ENCODE measurements at places on chromosomes 1 and 21.

DNA sequence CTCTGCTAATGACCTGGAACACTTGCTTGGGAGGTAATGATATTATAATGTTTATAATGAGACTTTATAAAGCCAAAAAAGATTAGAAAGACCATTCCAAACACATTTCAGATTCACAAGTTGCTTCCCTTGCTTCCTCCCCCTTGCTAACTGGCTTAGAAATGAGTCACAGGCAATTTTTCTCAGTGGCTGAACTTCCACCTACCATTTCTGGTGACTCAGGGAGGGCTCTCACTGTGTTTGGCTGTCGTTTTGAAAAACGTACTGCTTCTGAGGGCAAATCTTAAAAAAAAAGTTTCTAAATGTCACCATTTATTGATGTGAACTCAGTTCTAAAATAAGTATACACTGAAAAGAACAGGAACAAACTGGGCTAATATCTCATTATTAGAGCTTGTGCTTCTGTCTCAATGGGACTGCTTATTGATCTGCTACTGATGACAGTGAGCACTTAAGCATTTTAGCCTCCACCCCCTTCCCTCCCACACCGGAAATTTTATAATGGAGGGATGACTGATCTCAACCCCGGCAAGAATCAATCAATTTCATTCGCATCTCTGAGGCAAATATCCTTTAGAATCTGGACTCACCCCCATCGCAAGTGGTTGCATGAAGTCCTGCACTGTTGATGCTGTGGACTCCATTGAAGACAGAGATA lies 278.3 kb downstream of the KCTD3 start:
- no peak for DNase-seq

- no peak for DNase-seq
Measured at GRCh38 chr1:240797050-240797449, 185.1 kb upstream of the GREM2 start.

GRCh38 chr1:212721388-212722247 lies 22.0 kb upstream of the BATF3 start:
- DNase-seq: no peak

DNA sequence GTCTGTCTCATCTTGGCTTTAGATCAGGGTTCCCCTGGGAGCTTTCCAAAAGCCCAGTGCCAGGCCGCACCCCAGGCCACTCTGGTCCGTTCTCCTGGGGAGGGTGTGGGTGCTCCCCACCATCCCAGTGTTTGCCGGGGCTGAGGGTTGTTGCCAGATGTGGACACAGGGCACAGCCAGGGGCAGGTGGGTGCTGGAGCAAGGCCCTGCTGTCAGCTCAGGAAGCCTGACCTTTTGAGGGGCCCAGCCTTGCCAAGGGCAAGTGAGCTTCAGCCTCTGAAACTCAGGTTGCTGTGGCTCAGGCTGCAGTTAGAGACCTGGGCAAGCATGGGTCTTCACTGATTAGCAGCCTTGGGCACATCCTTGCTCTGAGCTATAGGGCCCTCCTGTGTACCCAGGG lies 22.8 kb upstream of the ZBTB21 start:
- DNase-seq: no peak

Measured in hematopoietic multipotent progenitor cell (in vitro differentiated cells).